ENCODE measurements at places on chromosomes 1 and 21.

GRCh38 chr1:236853921-236854604 is 59.0 kb downstream of the MTR start:
- DNase-seq = no peak

GRCh38 chr1:25051906-25052305 is 121.8 kb upstream of the RUNX3 start:
- DNase-seq = no peak

DNA sequence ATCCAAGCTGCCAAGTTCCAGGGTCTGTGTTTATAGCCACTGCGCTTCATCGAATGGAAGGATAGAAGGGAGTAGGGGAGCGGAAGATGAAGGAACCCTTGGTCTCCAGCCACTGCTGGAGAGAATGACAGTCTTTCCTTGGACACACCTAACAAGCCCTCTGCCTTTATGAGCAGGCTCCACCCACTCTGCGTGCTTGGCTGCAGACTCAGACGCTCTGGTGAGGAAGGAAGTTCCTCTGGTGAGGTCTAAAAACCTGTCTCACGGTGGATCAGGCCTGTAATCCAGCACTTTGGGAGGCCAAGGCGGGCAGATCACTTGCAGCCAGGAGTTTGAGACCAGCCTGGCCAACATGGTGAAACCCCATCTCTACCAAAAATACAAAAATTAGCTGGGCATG is 55.4 kb downstream of the MATN1 start:
- DNase-seq = no peak

- DNase-seq = peak; percentile 66
Measured at GRCh38 chr1:40951943-40952743, 27.4 kb upstream of the CTPS1 start.

GRCh38 chr21:35864039-35864438 is 196.3 kb downstream of the SETD4 start:
- DNase-seq = no peak

DNA sequence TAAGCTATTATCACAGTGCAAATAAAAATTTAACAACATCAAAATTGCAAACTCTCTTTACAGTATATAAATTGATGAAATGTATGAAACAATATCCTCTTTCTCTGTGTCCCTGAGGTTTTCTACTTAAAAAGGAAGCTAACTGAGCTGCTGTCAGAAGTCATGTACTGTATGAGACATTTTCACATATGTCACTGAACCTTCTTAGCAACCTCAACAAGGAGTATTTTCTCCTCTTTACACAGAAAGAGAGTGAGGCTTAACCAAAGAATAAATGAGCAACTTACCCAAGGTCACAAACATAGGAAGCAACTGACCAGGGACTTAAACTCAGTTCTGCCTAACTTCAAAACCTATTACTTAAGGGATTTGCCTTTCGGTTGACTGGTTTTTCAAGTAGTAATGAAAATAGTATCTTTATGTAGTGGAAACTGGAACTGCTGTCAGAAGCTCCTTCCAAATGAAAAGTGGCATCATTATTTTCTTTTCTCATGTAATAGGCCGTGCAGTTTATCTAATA is 288.9 kb downstream of the LRRIQ3 start:
- DNase-seq = no peak

DNA sequence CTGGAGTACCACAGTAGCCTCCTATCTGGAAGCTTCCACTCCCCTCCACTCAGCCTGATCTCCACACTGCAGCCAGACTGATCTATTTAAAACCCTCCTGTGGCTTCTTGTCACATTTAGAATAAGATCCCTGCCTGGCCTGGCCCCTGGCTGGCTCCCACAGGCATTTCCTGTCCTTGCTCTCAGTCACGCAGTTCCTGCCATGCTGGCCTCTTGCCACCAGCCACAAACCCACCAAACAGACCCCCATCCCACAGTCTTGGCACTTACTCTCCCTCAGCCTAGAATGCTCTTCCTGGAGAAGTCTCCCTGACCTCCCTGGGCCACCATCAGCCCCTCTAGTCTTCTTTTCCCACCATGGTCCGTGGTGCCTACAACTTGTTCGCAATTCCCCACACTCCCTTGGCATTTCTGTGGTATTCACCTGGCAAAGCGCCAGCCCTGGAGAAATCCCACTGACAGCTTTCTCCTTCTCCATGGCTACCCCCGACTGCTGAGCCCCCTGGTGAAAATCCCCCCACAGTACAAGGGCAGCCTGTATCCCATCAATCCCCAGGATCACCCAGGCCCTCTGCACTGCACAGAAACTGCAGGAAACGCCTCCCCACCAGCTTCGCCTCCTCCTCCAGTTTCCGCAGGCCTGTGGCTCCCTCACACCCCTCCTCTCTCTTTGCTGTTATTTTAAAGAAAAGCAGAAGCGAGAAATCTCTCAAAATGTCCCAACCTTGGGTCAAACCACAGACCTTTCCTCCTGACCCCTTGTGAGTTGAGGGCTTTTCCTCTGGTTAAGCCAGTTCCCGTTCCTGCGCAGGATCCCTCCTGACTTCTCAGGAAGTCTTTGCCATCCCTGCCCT is 94.5 kb downstream of the SYT2 start:
- no peak for DNase-seq

DNA sequence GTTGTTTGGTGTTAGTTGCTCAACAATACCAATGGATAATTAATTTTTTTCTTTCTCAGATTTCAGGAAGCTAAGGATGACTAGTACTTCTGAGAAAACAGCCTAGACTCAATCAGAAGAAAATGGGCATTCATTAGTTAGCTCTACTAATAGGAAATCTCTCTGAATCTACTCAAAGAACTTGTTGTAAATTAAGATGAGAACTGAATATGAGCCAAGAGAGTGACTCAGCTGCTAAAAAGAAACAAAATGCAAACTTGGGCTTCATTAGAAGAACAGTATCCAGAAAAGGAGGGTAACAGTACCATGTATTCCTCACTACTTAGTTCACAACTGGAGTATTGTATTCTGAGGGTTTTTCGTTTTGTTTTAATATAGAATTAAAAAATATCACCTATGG is 12.5 kb downstream of the FOXJ3 start:
- DNase-seq = no peak

DNA sequence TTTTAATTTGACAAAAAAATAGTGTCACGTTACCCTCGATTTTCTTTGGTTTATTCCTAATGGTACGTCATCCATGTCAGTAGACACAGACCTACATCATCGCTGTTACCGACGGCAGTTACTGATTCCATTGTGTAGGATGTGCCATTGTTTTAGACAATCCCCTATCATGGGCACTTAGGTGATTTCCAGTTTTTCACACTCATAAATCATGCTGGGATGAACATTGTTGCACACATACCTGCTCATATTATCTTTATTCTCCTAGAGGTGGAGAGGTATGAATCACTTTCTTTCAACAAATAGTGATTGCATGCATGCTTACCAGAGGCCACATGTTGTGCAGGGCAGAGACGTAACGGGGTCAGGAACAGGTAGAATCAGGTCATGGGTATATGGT is 79.7 kb upstream of the EFHD2 start:
- DNase-seq = no peak

DNA sequence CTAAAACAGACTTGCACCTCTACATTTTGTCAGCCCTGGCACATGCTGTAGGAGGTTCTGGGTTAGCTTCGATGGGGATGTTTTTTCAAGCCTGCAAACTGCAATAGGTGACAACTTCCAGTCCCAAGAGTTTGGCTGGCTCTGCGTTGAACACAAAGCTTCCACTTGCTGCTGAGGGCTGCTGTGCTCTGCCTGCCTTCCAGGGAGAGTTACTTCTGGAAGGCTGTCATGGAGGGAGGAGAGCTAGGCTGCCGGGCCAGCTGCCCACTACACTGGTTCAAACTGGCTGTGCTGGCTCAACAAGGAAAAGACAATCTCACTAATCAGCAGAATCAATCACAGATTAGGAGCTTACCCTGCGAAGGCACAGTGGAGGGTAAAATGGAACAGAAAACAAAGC is 46.7 kb upstream of the PPP2R5A start:
- no peak for DNase-seq

- no peak for DNase-seq
Measured at GRCh38 chr1:49048188-49048587, 271.5 kb upstream of the BEND5 start.

GRCh38 chr1:95437011-95437410 is 203.0 kb downstream of the RWDD3 start:
- no peak for DNase-seq

GRCh38 chr1:155976062-155976912 is 2.1 kb downstream of the ARHGEF2 start:
- DNase-seq = no peak

- no peak for DNase-seq
Measured at GRCh38 chr1:44698138-44698537, 23.6 kb downstream of the ARMH1 start.

DNA sequence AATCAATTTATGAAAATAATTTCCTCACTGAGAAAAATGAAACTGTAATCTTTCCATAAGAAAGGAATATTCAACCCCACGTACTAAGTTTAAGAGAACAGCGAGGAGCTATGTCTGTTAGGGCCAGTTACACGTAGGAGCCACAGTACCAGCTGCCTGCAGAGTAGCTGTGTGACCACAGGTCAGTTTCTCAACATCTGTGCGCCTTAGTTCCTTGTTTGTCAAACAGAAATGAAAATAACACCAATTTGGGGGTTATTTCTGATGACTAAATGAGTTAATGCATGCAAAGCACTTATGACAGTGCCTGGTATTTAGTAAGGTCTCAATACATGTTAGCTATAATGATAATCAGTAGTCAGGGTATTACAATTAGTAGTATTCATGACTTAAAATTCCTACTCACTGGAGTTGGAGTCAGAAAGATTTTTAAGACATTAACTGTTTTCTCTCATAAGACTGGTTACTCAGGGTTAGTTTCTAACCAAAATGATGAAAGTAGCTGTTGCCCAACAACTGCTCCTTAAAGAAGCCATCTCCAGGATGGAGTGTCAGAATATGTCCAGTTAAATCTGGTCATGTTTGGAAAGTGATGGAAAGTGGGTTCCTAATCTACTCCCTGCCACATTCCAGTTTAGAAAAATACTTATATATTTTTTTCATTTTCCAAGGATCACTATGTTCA is 85.8 kb upstream of the ZNF648 start:
- DNase-seq = no peak

DNA sequence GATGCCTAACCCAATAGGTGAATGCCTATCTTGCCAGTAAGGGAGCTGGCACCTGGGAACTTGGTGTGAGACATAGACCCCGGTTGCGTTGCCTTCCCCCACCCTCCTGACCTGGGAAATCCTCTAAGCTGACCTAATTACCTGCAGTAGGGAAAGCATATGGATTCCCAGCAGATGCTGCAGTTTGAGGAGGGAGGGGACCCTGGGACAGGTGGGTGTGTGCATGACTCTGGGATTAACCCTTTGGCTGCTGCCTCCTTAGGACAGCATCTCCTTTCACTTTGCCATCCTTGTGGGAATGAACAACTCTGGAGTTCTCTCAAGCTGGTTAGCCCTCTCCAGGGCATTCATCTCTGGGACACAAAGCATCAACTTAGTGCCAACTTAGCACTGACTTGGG is 16.4 kb upstream of the NFASC start:
- DNase-seq = no peak

GRCh38 chr1:160553778-160554177 is 25.5 kb downstream of the CD84 start:
- no peak for DNase-seq

DNA sequence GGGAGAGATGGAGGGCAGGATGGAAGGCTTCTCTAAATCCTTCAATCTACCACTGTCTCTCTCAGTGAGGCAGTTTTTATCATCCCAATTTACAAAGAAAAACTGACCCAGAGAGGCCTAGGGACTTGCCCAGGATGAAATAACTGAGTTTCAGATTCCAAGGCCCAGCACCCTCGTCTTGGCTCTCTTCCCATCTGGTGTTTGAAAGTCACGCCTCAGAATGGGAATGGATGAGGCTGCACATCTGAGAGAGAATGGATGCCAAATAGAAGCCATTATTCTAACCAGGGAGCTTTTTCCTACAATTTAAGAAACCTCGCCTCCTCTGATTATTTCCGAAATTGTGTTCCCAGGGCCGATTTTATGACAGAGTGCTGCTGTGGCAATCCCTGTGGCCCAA is 10.6 kb upstream of the KCNN3 start:
- no peak for DNase-seq

GRCh38 chr1:70948396-70949017 is 99.1 kb downstream of the PTGER3 start:
- no peak for DNase-seq

DNA sequence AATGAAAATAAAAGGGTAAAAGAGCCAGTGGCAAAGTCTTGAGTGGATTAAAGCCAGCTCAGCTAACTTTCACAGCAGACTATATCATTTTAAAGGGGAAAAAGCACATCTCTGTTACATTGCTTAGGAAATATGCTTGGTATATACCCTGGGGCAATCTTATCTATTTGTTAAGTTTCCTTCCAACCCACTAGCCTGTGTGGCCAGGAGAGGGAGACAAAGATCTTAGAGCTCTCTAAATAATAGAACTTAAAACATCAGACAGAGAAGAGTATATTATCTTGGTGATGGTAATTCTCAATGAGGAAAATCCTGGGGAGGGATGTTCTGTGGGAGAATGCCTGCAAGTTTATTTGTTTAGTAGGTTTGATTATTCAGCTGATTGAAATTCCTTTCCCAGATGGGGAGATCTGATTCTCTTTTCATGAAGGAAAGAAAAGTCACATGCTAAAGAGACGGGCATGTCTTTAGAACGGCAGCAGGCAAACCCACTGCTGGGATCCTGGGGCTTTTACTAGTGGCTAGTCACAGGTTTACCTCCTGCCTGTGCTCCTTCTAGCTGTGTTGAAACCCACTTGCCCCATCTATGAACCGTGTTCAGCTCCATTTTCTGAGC is 3.6 kb downstream of the KCNE2 start:
- DNase-seq = peak; percentile 35

- DNase-seq = no peak
Measured at GRCh38 chr21:27036736-27037301, 69.9 kb upstream of the ADAMTS5 start.

DNA sequence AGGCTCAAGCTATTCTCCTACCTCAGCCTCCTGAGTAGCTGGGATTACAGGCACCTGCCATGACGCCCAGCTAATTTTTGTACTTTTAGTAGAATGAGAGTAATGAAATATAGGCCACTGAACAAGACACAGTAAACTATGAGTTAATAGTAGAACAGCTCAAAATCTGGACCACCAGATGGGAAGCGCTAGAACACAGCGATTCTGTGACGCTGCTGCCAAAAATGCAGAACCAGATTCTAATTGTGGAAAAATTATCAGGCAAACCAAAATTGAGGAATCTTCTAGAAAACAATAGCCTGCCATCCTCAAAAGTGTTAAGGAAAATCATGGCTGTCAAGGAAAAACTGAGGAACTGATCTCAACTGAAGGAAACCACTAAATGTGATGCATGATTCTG is 111.4 kb upstream of the TIAM1 start:
- DNase-seq = no peak

DNA sequence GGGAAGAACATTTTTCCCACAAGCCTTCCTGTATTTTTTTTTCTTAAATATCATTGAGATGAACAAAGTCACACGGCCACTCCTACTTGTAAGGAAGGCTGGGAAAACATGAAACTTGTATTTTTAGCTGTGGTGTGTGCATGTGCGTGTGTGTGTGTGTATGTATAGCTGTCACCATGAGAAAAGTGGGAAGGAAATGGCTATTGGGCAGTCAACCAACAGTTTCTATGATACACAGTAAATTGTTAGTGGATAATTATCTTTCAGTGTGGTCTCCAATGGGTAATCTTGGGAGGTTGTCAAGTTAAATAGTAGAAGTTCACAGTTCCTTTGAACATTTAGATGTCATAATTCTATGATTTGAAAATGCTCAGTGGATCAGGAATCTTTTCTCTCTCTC is 132.7 kb upstream of the USP24 start:
- no peak for DNase-seq

Data from Panc1 (cell line).